Right atrium auricular region (tissue), 2 donors: ENCODE measurements at places on chromosomes 4 and X. TPM values are rescaled to one million over a fixed set of nuclear protein-coding genes. Genes with fewer than 3 reads are reported as not detected.

L1CAM gene
- total RNA-seq: 6.3 TPM

SLC49A3 gene
- 12.0 TPM for total RNA-seq

C1QTNF7 gene
- total RNA-seq: 1.0 TPM

RAP2C gene
- 11.5 TPM for total RNA-seq

GABRG1 gene
- total RNA-seq: not detected
